Fibroblast of pulmonary artery (primary cell): ENCODE measurements at places on chromosomes 16 and 17.

DNA sequence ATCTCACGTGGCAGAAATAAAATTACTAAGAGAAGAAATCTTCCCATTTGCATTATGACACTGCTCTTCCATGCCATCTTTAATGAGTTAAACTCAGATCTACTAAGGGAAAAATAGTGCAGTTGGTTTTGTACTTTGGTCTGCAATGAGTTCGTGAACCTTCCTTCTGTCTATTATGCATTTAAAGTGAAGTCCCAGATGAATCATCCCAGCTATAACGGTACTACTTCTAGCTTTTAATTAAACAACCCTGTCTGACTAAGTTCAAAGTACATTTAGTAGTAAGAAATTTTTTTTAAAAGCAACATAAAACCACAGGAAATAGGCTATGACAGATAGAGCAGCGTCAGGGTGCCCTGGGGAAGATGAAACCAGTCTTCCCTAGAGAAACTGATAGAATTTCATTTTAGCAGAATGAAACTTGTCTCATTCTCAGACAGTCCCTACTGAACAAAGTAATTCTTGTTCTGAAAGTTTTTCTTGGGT is 1.8 kb downstream of the TMIGD1 start:
- peak; percentile 21 for DNase-seq

DNA sequence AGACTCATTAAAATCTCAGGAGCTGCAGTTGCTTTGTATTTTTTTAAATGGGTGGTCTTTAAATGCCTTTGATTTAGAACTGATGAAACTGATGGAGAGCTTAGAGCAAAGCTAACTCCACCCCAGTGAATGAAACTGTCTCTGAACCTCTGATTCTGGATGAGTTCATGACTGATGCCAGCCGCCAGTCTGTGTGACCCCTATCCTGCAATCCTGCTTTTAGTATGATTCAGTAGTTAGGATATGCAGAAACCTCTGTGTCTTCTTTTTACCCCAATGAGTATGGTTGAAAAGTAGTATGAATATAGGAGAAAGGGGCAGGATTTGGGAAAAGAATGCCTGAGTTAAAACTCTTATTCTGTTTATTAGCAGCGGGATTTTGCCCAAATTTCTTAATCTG is 12.3 kb upstream of the SALL1 start:
- DNase-seq = no peak

GRCh38 chr17:18161207-18162145 is 22.2 kb upstream of the ALKBH5 start:
- DNase-seq = no peak

- DNase-seq = no peak
Measured at GRCh38 chr16:20626966-20627365, 50.8 kb upstream of the ACSM2B start.

GRCh38 chr17:66783656-66784381 is 51.1 kb upstream of the CACNG5 start:
- no peak for DNase-seq

GRCh38 chr16:72848759-72849664 is 198.9 kb downstream of the ZFHX3 start:
- DNase-seq = peak; percentile 96

- DNase-seq = no peak
Measured at GRCh38 chr17:75559958-75560533, 27.6 kb upstream of the MYO15B start.

GRCh38 chr16:30484887-30485286 is 12.3 kb downstream of the ITGAL start:
- no peak for DNase-seq

- no peak for DNase-seq
Measured at GRCh38 chr16:85313526-85314301, 201.4 kb upstream of the CIBAR2 start.

GRCh38 chr16:1494129-1494640 is 1.0 kb downstream of the TELO2 start:
- peak; percentile 86 for DNase-seq

DNA sequence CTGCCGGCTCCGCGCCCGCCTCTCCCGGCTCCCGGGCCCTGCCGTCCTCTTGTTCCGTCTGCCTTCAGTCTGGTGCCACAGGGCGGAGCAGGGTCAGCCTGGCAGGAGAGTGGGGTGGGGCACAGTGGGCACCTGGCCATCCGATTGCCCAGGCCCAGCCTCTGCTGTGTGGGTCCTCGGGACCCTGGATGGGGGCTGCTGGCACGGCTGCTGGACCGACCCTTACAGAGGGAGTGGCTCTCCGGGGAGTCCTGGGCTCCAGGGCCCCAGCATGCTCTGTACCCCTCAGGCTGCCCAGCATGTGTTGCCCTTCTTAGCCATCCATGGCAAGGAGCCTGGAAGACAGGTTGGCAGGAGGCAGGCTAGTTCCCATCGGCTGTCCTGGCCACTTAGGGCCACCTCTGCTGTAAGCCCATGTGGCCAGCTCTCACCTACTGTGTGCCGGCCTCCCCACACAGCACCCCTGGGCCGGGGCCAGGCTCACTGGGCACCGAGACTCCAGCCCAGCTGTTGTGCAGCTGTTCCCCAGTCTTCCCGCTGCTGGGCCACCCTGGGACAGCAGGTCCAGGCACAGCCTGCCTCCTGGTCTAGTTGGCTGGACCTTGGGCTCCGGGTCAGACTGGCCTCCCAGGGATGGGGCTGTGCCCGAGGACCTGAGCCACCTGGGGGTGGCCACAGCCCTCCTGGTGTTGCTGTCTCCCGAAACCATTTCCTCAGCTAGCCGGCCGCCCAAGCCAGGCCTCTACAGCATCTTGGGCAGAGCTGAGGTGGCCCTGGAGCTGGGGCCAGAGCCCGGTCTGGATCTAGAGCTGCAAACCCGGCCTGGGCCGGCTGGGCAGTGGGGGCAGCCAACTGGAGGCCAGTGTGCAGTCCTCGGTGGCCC is 24.9 kb downstream of the BAHCC1 start:
- no peak for DNase-seq

GRCh38 chr17:72702998-72703397 is 389.5 kb downstream of the SLC39A11 start:
- DNase-seq = peak; percentile 41

DNA sequence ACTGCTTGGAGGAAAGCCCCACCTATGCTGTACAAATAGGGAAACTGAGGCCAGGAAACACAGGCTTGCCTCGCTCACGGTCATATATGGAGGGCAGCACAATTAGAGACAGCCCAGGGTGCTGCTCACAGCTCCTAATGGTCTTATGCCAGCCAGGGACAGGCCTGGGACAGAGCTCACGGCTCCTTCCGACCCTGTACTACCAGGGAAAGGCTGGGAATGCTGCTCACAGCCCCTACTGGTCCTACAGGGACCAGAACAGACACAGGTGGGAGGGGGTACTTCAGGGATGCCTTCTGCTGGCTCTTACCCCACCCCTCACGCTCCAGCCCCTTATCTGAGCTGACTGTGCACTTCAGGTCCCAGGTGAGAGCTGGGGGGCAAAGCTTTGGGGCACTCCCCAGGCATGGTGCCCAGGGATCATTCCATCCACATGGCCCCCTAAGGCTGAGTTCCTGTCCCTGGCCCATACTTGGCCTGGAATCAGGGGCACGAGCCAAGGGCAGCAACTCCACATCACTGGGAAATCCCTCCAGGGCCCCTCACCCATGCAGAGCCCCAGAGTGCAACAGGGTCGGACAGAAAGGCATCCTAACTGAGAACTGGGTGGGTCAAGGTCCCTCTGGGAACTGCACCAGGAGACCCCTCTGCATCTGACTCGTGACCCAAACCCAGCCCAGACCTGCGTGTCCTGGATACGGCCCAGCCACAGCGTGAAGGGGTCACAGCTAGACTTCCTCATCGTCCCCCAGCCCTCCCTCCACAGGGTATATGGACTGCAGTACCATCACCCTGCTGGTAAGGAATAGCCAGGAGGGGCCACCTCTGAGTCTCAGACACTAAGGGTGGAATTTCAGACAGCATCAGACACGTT is 5.9 kb downstream of the RHBDF1 start:
- DNase-seq = no peak

DNA sequence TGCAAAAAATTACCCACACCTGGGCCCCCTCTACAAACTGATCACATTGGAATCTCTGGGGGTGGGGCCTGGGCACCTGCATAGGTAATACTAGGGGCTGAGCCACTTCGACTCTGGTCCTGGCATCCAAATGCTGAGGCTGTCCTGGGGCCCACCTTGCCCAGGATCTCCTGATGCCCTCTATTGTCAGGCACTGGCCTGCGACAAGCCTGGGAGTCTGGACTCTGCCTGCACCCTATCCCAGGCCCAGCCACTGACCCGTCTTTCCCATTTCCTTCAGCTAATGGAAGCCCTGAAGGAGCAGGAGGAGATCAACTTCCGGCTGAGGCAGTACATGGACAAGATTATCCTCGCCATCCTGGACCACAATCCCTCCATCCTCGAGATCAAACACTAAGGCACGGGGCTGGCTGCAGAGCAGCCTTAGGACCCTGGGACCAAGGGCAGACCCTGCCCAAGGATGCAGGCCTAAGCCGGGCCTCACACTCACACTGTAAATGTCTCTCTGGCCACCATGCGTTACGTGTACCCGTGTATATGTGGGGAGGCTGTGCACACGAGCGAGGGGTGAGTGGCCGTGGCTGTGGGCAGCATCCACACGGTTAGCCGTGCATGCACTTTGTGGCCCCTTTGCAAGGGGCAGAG is 140.0 kb downstream of the RAB11FIP4 start:
- DNase-seq = no peak

DNA sequence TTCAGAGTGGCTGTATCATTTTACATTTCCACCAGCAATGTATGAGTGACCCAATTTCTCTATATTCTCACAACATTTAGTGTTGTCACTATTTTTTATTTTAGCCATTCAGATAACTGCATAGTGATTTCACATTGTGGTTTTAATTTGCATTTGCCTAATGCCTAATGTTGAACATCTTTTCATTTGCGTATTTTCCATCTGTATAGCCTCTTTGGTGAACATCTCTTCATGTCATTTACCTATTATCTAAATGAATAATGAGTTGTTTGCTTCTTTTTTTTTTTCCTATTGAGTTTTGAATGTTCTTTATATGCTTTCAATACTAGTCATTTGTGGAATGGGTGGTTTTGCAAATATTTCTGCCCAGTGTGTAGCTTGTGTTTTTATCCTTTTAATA is 120.9 kb upstream of the CPHXL start:
- no peak for DNase-seq

- no peak for DNase-seq
Measured at GRCh38 chr17:21742326-21742725, 50.0 kb downstream of the KCNJ18 start.

DNA sequence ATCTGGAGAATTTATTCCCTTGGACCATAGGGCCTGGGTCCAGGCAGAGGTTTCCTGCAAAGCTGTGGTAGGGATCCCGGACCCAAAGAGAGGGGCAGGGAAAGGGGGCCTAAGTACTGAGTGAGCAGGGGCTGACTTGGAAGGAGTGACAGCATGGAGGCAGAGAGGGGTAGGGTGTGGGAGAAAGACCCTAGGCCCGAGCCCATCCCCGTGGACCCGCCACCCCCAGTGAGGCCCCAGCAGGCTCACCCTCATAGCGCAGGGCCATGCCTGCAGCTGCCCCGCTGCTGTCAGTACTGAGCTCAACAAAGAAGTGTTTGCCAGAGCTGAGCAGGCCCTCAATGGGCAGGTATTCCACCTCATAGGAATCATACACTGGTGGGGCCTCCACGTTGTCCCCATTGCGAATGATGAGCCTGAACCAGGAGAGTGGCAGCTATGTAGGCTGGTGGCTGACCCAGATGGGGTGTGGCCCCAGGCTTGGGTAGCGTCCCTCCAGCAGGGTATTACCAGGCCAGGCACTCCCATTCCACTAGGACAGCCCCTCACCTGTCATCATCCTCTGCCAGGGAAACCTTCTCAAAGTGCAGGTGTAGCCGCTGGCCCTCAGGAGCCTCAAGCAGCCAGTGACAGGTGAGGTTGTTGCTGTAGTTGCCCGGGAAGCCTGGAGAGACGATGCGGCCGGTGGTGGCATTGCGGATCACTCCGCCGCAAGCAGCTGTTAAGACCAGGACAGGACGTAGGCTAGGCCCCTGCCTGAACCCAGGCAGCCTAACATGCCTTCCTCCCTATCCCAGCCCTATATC is 9.1 kb upstream of the PHF12 start:
- DNase-seq = no peak

GRCh38 chr16:1309888-1310831 is 724 bp downstream of the UBE2I start:
- peak; percentile 48 for DNase-seq

DNA sequence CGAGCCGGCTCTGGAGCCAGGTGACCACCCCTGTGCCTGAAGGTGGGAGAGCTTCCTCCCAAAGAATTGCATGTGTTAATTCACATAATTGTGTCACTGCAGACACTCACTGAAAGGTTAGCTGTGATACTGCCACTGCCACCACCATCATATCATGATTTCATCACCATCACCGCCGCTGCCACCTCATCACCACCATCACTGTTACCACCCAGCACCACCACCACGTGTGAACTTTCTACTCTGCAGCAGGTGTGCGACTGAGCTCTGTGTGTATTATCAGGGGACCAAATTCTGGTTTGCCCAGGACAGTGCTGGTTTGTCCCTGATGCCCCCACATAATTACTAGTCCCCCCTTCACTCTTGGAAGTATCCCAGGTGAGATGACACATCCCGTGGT is 15.2 kb downstream of the BCAR1 start:
- no peak for DNase-seq

GRCh38 chr16:28087675-28088300 is 24.3 kb upstream of the GSG1L start:
- DNase-seq = no peak

GRCh38 chr17:3030096-3030495 is 33.3 kb downstream of the OR1D5 start:
- peak; percentile 97 for DNase-seq

DNA sequence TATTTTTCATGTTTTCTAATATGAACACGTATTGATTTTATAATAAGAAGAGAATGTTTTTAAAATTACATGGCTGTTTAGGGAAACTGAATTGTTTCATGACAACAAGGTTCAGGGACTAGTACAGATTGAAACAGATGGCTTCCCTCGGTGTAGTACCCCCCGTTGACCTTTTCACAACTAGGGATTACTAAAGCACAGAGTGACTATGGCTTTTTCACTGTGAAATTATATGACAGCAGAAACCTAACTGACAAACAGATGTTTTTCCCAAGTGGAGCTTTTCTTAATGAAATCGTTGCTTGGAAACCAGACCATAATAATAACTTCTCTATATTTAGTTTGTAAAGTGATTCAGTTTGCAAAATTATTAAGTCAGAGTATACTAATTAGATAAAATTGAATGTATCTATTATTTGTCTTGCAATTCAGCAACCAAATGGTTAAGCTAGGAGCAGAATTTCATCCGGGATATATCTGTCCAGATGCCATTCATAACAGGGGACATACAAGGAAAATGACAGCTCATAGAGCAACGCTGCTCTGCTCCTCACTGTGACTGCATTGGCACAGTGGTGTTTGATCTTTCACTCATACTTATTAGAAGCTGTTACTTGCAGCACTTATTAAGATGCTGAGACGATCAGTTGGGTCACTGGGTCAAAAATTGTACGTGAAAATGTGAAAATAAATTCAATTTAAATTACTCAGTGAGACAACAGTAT is 111.7 kb downstream of the TANGO6 start:
- no peak for DNase-seq

- no peak for DNase-seq
Measured at GRCh38 chr16:56320811-56321558, 104.4 kb downstream of the AMFR start.
